ENCODE measurements at places on chromosomes 12 and 14. TPM values are rescaled to one million over a fixed set of nuclear protein-coding genes. Genes with fewer than 3 reads are reported as not detected.

Gene SLC6A13
- total RNA-seq = not detected

Gene ENDOU
- total RNA-seq = not detected

Gene OS9
- 213 TPM for total RNA-seq

Gene RFLNA
- not detected for total RNA-seq

Gene SBNO1
- total RNA-seq = 11.4 TPM

Gene ARPC3
- 101 TPM for total RNA-seq

Gene CHD8
- total RNA-seq = 33.2 TPM

Gene THTPA
- total RNA-seq = 11.7 TPM

Gene LIN7A
- total RNA-seq = 1.0 TPM

Gene IL22
- total RNA-seq = not detected

Gene SRRM4
- not detected for total RNA-seq

Gene IFNG-AS1
- total RNA-seq = not detected

Gene FAM161B
- total RNA-seq = 1.6 TPM

Gene SERPINA9
- total RNA-seq = not detected

Gene ADAM21
- 0.52 TPM for total RNA-seq

Data from body of pancreas (tissue), 4 donors.